ENCODE measurements at places on chromosomes 13 and 19.

DNA sequence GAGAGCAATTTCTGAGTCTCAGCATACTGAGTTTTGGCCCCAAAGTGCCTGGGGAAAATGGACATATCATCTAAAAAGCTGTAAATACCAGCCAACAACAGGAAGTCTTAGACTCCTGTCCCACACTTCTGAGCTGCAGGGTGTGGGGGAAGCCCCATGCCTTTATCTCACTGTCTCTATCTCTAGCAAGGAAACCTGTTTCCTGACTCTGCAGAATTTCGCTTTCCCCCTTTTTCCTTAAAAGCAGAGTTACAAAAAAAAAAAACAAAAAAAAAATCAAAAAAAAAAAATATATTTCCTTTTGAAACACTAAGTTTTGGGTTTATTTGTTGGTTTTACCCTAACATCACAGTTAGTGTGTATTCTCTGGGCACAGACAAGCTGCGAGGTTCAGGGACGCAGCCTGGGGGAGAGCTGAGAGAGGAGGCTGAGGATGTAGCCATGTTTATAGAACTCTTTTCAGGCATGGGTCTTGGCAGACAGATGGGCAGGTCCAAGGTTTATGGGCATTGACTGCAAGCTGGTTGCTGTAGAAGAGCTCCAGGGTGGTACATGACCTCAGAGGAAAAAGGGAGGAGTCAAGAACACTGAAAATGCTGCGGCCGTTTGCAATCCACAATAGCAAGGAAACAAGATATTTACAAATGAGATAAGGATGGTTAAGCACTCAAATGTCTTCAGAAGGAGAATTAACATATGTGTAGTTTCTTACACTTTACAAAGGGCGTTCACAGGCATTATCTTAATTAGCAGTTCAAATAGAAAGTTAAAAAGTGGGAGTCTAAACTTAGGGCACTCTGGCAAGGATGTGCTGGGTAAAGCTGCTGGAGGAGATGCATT lies 4.9 kb downstream of the MBNL2 start:
- no peak for DNase-seq

DNA sequence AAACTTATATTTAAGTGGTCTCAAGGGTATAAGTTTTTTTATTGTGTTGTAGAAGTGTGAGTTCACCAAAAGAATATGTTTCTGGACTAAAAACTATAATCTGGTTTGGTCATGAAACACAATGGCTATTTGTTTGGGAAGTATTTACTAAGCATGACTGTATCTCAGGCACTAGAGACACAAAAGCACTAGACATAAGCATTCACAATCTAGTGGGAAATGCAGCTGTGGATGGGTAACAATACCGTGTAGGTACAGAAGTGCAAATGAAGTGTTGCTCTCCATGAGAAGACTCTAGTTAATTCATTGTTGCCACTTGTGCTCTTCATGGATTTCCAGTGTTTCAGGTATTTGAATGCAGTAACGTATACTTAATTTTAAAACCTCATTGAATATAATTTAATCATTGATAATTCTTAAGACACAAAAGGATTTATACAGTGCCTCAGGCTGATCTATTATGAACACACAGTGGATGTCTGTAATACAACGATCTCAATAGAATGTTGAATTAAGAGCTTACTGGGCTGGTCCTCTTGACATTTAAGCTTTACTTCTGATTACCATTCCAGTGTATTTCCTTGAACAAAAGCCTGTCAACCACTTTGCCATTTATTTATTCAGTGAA lies 50.9 kb downstream of the TPT1 start:
- no peak for DNase-seq

DNA sequence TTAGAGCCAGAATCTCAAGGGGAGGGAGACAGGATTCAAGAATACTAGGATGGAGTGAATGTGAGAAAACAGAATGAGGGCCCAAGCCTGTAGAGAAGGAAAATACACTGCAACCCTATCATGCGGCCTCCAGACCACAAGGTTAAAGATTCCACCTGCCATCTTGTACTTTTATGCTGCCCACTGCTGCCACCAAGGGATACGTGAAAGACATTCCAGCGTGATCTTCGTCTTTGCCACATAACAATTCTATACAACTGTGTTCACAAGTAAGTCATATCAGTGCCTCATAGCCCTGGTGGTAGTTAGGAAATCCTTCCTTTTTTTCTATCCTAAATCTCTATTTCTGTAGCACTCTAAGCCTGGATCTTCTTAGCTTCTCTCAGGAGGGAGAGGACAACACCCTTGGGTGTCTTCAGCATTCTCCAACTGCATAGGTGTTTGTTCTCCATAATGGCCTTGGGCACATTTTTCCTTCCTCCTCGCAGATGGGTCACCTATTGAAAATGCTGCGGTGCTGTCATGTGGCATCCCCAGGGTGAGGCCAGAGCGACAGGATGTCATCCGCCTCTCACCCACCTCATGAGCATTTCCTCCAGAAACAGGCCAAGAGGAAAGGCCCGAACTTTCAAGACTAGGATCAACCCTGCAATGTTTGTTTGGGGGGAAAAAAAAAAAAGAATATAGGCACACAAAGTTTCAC lies 13.6 kb downstream of the TPT1 start:
- DNase-seq = no peak

- DNase-seq = no peak
Measured at GRCh38 chr13:35460061-35460460, 16.4 kb downstream of the MAB21L1 start.

DNA sequence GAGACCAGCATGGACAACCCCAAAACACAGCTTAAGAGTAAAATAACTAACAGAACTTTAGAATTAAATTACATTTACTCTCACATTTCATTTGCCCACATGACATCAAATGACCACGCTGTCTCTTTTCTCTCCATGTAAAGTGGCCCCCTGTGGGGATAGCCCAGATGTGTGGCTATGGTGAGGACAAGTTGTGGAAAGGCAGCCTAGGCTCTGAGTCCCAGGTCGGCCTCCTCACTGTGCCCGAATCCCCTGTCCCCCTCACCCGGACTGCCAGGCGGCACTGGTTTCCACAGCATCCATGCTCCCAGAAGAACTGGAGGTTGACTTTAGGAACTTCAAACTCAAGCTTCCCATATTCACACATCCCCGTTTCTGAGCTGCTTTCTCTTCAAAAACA lies 111.8 kb upstream of the UQCRFS1 start:
- no peak for DNase-seq

- no peak for DNase-seq
Measured at GRCh38 chr13:107065036-107065435, 497.1 kb upstream of the ARGLU1 start.
